ENCODE measurements at places on chromosomes 4 and X.
A peak's percentile ranks its signal among the peaks of the same experiment; 100 is the strongest.

DNA sequence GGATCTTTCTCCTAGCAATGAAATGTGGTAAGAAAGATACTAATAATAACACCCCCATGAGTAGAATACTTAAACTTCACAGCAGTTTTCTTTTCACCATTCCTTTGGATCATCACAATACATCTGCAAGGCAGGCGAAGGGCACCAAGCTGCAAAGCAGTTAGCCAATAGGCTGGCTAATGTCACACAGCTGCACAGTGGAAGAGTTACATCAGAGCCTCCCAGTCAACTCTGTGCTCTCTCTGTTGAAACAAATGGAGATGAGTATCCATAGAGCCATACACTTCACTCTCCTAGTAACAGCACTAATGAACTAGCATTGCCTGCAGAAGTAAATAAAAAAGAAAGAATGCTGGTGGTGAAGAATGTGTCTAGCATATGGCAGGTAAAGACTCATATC lies 139.0 kb downstream of the ATG4A start:
- DNase-seq: no peak

- peak; percentile 97 for DNase-seq
Measured at GRCh38 chrX:154368630-154369448, 5.6 kb downstream of the FLNA start.

GRCh38 chr4:83255584-83255983 lies 29.0 kb downstream of the COQ2 start:
- no peak for DNase-seq

GRCh38 chr4:108849611-108850168 lies 86.8 kb upstream of the ETNPPL start:
- no peak for DNase-seq

DNA sequence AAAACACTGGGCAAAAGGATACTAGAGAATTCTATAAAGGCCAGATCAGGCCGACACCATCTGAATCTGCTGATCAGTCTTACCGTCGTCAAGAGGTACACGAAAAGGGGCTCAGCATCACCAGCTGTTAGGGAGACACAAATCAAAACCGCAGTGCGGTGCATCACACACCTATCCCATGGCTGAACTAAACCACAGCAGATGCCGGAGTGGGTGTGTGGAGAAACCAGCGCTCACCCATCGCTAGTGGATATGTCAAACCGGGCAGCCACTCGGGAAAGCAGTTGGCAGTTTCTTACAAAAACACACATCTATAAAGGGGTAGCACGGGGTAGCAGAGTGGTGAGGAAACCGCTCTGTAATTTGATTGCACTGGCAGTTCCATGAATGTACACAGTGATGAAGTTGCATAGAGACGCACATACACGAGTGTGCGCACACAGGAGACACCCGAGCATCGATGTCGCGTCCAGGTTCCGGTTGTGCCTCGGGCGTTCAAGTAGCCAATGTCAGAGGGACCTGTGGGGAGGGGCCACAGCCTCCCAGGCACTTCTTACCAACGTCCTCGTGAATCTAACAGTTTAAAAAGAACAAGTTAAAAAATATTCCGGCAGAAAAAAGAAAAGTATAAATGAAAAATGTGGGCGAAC lies 23.1 kb upstream of the CCNQ start:
- DNase-seq: no peak

- no peak for DNase-seq
Measured at GRCh38 chr4:95539106-95539505, 9.7 kb downstream of the UNC5C start.

DNA sequence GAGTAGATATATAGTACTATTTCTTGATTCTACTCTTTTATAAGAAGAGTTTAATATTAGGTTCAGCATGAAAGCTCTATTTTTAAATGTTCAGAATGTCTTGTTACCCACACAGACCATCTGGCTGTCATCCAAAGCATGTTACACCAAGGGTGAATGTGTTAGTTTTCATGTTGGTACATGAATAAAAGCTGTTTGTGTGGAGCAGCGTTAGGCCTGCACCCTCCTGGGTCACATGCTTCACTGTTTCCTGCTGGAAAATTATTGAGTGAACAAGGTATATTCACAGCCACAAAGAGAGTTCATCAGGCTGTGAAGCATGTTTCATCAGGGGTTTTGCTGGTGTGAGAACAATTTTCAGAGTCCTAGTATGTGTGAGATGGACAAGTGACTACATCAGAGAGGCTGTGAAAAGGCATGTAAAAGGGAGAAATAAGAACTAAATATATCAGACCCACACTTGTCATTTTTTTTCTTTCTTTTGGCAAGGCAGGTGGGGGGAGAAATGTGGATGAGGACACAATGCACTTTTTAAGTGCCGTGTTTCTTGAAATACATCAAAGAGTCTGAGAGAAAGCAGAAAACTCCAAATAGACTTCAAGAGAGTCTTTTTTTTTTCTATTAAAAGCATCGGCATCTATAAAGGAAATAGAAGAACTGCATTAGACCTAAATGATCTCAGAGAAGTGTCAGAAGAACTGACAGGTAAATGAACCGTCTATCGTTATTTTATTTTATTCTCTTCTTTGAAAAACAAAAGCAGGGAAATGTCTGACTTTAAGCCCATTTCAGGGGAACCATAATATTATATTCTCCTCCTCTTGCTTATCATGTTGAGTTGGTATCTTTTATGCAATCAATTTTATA lies 2429.7 kb downstream of the PCDH7 start:
- DNase-seq: no peak

DNA sequence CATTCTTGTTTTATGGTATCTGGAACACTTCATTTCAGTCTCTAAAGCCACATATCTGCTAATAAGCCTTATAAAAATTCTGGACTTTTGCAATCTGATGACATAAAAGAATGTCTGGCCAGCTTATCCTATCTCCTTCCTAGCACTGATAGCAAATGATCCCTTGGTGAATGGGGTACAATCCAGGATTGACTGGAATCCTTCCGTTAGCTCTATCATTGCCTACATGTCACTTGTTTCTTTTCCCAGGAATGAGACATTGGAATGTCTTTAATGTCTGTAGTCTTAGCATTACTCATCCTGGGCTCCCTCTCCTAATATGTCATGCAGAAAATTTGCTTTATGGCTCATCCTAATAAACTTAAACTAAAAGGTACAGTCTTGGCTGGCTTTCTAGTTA lies 14.8 kb upstream of the PABPC4L start:
- no peak for DNase-seq

GRCh38 chr4:83369831-83370639 lies 35.4 kb upstream of the HPSE start:
- DNase-seq: peak; percentile 100

DNA sequence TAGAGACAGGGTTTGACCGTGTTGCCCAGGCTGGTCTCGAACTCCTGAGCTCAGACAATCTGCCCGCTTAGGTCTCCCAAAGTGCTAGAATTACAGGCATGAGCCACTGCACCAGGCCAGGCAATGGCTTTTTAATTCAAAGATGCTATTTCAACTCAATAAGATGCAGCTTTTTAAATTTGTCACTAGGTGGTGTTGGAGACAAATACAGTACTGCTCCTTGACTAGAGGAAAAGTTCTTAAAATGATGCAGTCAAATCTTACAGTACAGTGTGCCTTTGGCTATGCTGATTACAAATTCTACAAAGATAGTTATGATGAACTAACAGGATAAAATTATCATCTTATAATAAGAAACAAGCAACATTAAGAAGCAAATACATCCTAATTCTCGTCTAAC lies 441.1 kb downstream of the KCNIP4 start:
- no peak for DNase-seq

- DNase-seq: no peak
Measured at GRCh38 chr4:4735136-4735750, 124.2 kb upstream of the MSX1 start.

- no peak for DNase-seq
Measured at GRCh38 chr4:176761872-176762271, 30.9 kb downstream of the VEGFC start.

DNA sequence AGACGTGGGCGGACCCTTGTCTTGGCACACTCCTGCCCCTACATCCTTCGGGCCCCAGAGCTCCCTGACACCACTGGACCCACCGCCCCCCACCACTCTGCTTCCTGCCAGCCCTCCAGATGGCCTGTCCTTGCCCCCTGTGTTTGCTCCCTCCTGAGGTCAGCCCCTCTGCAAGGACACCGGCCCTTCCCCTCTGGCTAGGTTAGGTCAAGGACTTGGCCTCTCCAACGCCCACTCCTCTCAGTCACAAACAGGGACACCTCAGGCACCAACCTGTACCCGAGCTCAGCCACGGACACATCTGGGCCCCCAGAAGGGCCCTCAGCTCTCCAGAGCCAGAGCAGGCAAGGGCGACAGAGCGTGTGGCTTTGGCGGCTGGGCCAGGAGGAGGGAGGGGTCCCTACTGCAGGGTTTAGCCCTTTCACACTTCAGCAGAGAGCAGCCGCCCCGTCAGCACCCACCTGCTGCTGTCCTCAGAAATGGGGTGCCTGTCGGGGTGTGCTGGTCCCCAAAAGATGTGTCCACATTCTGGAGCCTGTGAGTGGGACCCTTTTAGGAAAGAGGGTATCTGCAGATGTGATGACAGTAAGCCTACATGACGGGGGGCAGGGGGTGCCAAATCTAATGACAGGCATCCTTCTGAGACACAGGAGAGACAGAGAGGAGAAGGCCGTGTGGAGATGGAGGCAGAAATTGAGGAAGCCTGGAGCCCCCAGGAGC lies 23.5 kb upstream of the DUSP9 start:
- no peak for DNase-seq

DNA sequence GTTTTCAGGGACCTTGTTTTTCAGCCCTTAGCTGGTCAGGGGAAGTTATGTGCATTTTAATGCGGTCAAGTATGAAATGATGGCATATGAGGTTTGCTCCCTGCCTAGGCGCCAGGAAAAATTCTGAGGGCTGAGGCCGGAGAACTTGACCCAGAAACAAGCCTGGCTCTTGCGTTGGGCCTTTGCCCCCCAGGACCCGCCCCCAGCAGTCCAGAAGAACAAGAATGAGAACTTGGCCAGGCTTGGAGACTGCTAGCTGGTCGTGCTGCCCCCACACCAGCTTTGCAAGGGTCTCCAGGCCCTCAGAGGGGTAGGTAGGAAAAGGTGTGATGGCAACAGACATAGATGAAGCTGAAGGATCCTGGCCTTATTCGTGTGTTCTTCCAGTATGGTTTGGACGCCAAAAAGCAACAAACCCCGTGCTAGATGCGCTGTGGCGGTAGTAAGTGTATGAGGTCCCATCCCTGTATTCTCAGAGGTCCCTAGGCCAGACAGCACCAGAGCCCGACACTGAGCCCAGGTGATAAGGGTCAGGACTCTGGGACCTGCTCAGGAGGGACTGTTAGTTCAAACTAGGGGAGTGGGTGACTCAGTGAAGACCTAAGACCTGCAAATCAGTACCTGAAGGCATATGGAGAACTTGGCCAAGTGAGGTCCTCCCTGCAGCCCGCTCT lies 10.5 kb downstream of the NKX3-2 start:
- no peak for DNase-seq

DNA sequence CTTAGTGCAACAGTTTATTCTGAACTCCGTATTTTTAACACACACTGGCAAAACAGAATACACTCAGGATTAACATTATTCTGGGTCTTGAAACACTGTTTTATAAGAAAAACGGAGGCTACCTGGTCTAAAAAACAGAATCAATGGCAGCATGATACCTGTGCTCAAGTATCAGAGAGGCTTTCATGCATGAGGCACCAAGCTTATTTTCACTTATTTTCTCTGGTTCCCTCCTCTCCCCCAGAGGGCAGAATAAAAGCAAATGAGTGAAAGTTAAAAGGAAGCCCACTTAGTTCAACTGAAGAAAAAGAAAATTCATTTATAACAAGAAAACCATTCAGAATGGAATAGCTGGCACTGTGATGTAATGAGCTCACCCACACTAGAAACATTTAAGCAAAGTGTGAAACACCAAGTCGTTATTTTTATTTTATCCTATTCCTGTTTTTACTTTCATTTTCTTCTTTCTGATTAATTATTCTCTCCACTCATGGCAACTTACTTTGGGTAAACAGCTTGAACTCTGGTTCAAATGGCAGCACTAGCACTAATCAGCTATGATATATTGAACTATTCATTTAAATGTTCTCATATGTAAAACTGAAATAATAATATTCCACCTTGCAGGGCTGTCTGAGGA lies 211.8 kb downstream of the PPP3CA start:
- peak; percentile 41 for DNase-seq

DNA sequence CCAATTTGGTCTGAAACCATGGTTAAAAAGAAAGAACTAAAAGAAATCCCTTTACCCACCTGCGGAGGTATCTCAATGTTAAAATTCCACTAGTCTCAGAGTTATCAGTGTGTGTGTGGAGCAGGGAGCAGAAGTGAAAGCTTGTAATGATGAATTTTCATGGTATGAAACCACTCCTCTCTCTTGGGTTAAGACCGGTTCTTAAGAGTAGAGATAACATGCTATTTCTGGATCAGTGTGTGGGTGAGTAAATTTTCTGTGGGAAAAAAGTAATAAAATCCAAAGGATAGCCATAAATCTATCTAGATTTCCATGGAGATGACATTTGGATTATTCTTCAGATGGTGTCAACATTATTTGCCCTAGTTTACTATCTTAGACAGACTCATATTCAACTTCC lies 3.2 kb downstream of the FGF13 start:
- DNase-seq: no peak

DNA sequence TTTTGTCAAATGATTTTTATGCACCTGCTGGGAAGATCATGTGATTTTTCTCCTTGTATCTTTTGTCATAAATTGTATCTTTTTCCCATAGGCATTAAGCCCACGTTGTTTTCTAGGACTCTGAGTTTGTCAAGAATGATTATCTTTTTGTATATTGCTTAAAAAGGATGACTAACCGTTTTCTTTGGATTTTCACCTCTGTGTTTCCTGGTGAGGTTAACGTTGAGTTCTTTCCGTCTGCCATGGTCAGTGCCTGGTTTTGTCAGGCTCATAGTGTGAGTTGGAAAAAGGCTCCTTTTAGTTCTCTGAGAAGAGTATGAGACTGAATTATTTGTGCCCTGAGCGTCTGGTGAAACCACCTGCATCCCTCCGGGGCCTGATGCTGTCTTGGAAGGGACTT lies 21.9 kb downstream of the PCGF3 start:
- no peak for DNase-seq

DNA sequence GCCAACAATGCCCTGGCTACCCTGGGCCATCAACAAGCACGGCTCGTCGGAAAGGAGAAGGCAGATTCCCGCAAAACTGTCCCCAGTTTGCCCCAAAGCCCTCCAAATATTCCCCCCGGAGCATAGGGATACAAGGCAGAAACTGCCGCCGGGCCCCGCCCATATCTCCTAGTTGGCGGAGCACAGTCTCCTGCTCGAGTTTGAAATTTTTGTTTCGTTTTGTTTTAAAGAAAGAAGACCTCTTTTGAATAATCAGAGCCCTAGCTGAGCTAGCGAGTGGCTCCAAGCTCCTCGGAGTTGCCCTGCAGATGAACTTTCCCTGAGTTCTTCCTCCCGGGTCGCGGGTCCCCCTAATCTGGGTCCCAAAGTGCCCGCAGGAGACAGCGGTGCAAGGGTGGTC lies 138.1 kb upstream of the ZIC3 start:
- DNase-seq: no peak
